ENCODE measurements at places on chromosomes 7 and 10.

- no peaks in the 10 kb centered on the region for H3K27me3 ChIP-seq
- no peak for DNase-seq
- no peak overlapping the region for H3K4me3 ChIP-seq
Measured at GRCh38 chr7:105680505-105681187, 99.4 kb upstream of the EFCAB10 start.

GRCh38 chr7:158353606-158354570, 233.7 kb downstream of the PTPRN2 start:
- DNase-seq, result peak; percentile 24
- H3K27me3 ChIP-seq, result no peaks in the 10 kb centered on the region
- H3K4me3 ChIP-seq, result no peak overlapping the region
- H3K36me3 ChIP-seq, result no peaks in the 10 kb centered on the region
- H3K27ac ChIP-seq, result no peak overlapping the region

DNA sequence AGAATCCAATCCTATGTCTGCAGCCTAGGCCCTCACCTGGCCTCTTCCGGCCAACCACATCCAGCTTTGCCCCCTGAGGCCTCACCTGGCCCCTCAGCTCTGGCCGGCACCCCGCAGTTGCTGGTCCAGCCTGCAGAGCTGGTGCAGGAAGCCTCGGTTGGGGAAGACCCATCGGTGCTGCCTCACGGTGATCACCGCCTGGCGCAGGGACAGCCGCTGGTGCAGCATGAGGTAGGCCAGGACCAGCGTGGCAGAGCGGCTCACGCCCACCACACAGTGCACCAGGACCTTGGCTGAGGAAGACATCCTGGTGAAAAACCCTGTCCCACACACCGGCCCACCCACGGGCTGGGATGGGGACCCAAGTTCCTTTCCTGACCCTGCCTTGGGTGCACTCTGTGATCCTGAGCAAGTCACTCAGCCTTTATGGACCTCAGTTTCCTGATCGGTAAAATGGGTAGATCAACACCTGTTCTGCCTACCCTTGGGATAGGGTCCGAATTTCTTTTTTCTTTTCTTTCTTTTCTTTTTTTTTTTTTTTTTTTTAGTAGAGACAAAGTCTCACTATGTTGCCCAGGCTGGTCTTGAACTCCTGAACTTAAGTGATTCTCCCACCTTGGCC, 5.8 kb upstream of the SAMD8 start:
- H3K27me3 ChIP-seq, result no peaks in the 10 kb centered on the region
- peaks cover 18% of the 10 kb centered on the region for H3K4me1 ChIP-seq
- no peak for DNase-seq
- H3K4me3 ChIP-seq, result no peak overlapping the region

- H3K36me3 ChIP-seq, result no peaks in the 10 kb centered on the region
- peaks cover 22% of the 10 kb centered on the region for H3K4me1 ChIP-seq
- peak; percentile 40 for DNase-seq
- peaks cover 13% of the 10 kb centered on the region for H3K27me3 ChIP-seq
- H3K4me3 ChIP-seq, result no peak overlapping the region
Measured at GRCh38 chr7:108463613-108464012, 7.4 kb upstream of the NRCAM start.

DNA sequence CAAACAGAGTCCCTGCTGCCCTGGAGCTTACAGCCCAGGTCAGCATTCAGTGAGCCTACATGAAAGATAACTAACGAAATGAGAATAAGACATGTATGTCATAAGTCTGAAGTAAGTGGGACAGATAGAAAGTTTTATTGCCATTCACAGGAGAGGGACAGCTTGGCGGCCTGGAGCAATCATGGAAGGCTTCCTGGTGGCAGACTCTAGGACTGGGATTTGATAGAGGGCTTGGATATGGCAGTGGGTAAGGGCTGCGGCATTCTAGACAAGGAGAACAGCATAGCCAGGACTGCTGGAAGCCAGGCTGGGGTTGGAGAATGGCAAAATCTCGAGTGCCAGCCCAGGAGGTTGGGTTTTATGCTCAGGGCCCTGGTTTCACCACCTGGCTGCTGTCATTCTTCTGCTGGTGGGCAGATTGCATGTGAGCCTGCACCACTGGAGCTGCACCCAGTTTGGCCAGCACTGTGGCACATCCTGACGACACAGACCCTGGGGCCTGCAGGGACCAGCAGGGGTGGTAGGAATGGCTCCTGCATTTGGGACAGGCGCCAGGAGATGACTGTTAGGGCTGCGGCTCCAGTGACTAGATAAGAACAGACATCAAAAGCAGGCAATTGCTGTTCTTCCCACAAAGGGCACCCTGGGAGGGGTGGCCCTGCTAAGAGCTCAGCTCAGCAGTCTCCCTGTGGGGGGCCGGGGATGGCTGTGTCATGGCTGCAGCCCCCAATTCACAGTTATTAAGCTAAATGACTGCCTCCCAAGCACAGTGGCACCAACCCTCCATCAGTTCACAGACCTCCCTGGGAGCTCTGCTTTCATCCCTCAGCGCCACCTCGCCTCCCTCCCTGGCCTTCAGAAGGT, 161.1 kb downstream of the RPS24 start:
- no peaks in the 10 kb centered on the region for H3K36me3 ChIP-seq
- DNase-seq, result no peak
- H3K4me3 ChIP-seq, result no peak overlapping the region

GRCh38 chr7:43674559-43675436, 54.5 kb downstream of the COA1 start:
- no peak overlapping the region for H3K27ac ChIP-seq
- peaks cover 56% of the 10 kb centered on the region for H3K36me3 ChIP-seq
- peaks cover 57% of the 10 kb centered on the region for H3K4me1 ChIP-seq
- no peaks in the 10 kb centered on the region for H3K27me3 ChIP-seq
- DNase-seq, result no peak

GRCh38 chr10:5041471-5042023, 37.9 kb upstream of the AKR1C2 start:
- no peak overlapping the region for H3K4me3 ChIP-seq
- DNase-seq, result no peak
- H3K36me3 ChIP-seq, result no peaks in the 10 kb centered on the region
- H3K27me3 ChIP-seq, result no peaks in the 10 kb centered on the region

- H3K27me3 ChIP-seq, result no peaks in the 10 kb centered on the region
- peak overlapping the region; percentile 65 for H3K27ac ChIP-seq
- H3K4me1 ChIP-seq, result peaks cover 10% of the 10 kb centered on the region
- DNase-seq, result no peak
Measured at GRCh38 chr10:43623351-43623750, 17.1 kb downstream of the ZNF485 start.

- no peaks in the 10 kb centered on the region for H3K27me3 ChIP-seq
- peaks cover 58% of the 10 kb centered on the region for H3K36me3 ChIP-seq
- H3K4me1 ChIP-seq, result peaks cover 22% of the 10 kb centered on the region
- H3K4me3 ChIP-seq, result no peak overlapping the region
- H3K27ac ChIP-seq, result no peak overlapping the region
Measured at GRCh38 chr7:36406156-36406555, 16.5 kb downstream of the ANLN start.

DNA sequence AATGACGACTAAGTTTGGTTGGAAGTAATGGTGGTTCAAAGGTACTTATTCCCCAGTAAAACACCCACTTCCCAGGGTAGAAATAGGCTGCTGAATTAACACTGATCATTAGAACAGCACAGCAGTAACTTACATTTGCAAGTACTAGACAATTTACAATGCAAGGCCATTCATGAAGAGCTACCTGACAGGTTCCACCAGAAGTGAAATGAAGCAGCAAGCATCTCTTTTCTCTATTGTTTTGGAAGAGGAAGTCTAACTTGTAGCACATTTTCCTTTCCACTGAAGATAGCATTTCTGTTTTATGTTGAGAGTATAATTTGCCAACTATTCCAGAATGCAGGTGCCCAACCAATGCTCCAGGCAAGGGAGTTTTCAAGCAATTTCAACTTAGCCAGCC, 145.9 kb downstream of the CREB5 start:
- H3K4me3 ChIP-seq, result no peak overlapping the region
- DNase-seq, result no peak
- H3K27me3 ChIP-seq, result peaks cover 6% of the 10 kb centered on the region
- H3K36me3 ChIP-seq, result no peaks in the 10 kb centered on the region
- H3K4me1 ChIP-seq, result no peaks in the 10 kb centered on the region
- no peak overlapping the region for H3K27ac ChIP-seq

DNA sequence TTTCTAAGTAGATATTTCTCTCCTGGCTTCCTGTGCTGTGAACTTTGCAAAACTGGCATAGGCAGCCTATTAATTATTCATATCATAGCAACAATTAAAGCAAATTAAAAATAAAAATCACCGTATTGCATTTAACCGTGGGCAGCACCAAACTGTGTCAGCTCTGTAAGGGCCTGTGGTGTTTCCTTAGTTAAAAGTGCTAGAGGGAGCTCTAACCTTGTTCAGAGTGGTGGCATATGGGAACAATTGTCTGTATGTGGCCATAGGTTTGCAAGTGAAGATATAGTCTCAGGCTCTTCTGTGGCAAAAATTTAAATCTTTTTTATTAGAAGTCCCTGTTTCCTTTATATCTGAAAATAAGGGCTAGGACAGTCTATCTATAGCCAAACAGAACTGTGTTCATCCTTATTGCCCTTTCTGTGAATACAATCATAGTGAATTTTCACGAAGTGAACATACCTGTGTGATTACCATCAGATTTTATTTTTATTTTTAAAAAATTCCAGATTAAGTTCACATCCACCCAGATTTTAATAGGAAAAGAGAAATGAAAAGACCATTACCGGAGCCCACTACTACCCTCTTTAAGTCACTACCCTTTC, 92.6 kb downstream of the POLL start:
- no peaks in the 10 kb centered on the region for H3K27me3 ChIP-seq
- peaks cover 7% of the 10 kb centered on the region for H3K4me1 ChIP-seq
- H3K36me3 ChIP-seq, result no peaks in the 10 kb centered on the region
- H3K4me3 ChIP-seq, result no peak overlapping the region

- no peak for DNase-seq
- peaks cover 4% of the 10 kb centered on the region for H3K4me1 ChIP-seq
- no peak overlapping the region for H3K27ac ChIP-seq
- H3K27me3 ChIP-seq, result no peaks in the 10 kb centered on the region
Measured at GRCh38 chr7:151590071-151590849, 70.6 kb upstream of the RHEB start.

DNA sequence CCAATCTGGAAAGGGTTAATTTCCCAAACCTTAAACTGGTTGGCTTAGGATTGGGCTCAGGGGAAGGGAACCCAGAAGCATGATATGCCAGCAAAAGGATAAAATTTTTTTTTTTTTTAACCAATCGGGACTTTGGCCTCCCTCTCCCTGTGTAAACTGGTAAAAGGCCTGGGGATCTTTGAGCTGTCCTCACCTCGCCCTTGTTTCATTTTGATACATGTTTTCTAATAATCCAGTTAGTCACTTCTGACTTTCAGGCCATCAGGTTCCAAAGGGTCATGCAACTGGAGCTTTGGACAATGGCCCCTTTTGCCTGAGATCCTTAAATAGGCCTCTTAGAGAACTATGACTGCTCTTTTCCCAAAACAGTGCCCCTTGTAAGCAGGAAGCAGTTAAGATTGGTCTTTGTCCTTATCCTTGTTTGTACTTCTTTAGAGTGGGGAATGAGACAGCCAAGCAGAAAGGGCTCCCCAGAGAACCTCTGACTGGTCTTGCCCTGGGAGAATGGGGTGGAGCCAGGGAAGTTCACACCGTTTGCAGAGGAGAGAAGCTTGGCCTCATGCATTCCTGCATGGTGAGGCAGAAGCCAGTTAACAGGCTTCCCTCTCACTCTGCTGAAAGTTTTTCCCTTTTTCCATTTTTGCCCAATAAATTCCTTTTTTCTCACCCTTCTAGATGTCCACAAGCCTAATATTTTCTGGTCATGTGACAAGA, 424.2 kb upstream of the CNTNAP2 start:
- DNase-seq, result no peak
- H3K4me1 ChIP-seq, result no peaks in the 10 kb centered on the region
- no peak overlapping the region for H3K4me3 ChIP-seq
- no peaks in the 10 kb centered on the region for H3K27me3 ChIP-seq
- no peaks in the 10 kb centered on the region for H3K36me3 ChIP-seq

GRCh38 chr10:6275022-6275997, 72.6 kb downstream of the PFKFB3 start:
- peaks cover 40% of the 10 kb centered on the region for H3K36me3 ChIP-seq
- DNase-seq, result peak; percentile 84
- H3K27me3 ChIP-seq, result no peaks in the 10 kb centered on the region
- peak overlapping the region; percentile 95 for H3K27ac ChIP-seq

GRCh38 chr10:7457478-7458316, 46.9 kb upstream of the SFMBT2 start:
- peaks cover 3% of the 10 kb centered on the region for H3K4me1 ChIP-seq
- peaks cover 4% of the 10 kb centered on the region for H3K27me3 ChIP-seq
- H3K36me3 ChIP-seq, result no peaks in the 10 kb centered on the region
- DNase-seq, result no peak
- no peak overlapping the region for H3K27ac ChIP-seq
- no peak overlapping the region for H3K4me3 ChIP-seq

GRCh38 chr10:22959950-22960349, 32.1 kb downstream of the ARMC3 start:
- peaks cover 2% of the 10 kb centered on the region for H3K27me3 ChIP-seq
- no peak overlapping the region for H3K27ac ChIP-seq
- no peak overlapping the region for H3K4me3 ChIP-seq
- H3K36me3 ChIP-seq, result no peaks in the 10 kb centered on the region

GRCh38 chr10:24385776-24386175, 176.8 kb downstream of the KIAA1217 start:
- no peak for DNase-seq
- H3K27me3 ChIP-seq, result peaks cover 3% of the 10 kb centered on the region
- no peaks in the 10 kb centered on the region for H3K36me3 ChIP-seq
- H3K4me3 ChIP-seq, result no peak overlapping the region

GRCh38 chr10:70191161-70191971, 21.1 kb upstream of the SAR1A start:
- H3K27ac ChIP-seq, result no peak overlapping the region
- no peaks in the 10 kb centered on the region for H3K4me1 ChIP-seq
- no peaks in the 10 kb centered on the region for H3K36me3 ChIP-seq
- no peak for DNase-seq

GRCh38 chr10:101005869-101006567, 6.4 kb downstream of the LZTS2 start:
- peaks cover 2% of the 10 kb centered on the region for H3K4me1 ChIP-seq
- DNase-seq, result no peak
- peaks cover 1% of the 10 kb centered on the region for H3K36me3 ChIP-seq
- peaks cover 1% of the 10 kb centered on the region for H3K27me3 ChIP-seq
- H3K27ac ChIP-seq, result peak overlapping the region; percentile 31
